Activated CD8-positive, alpha-beta memory T cell treated with anti-CD3 and anti-CD28 coated beads, Interleukin-2, amount 10 ng/mL, durations not matched to agents 7 days and 5 days (primary cell): ENCODE measurements at places on chromosomes 12 and 14. TPM values are rescaled to one million over a fixed set of nuclear protein-coding genes. Genes with fewer than 3 reads are reported as not detected.

Gene SDR9C7
- total RNA-seq, result not detected

Gene GALNT16
- total RNA-seq, result 0.16 TPM

Gene GSC
- total RNA-seq, result not detected

Gene PIP4P1
- total RNA-seq, result 31.7 TPM

Gene FGF6
- total RNA-seq, result not detected

Gene CISTR
- total RNA-seq, result not detected

Gene AP4S1
- total RNA-seq, result 4.9 TPM
